Occipital lobe (tissue), 3 donors: ENCODE measurements at places on chromosomes 7 and 10.

DNA sequence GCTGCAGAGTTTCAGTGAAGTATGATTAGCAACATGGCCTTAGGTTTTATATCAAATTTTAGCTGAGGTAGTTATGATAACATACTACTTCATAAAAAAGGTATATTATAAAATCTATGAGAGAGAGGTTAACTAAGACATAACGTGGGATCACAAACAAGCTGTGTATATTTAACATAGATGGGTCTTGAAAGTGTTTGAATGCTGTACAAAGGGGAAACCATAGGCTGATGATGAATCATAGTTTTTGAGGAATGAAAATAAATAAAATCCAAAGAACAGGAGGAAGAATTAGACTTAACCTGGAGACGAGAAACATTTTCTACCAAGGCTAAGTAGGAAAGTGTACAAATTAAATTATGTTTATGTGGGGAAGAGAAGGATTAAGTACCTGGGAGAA is 119.0 kb downstream of the GNAI1 start:
- no peak for DNase-seq

- DNase-seq, result no peak
Measured at GRCh38 chr10:22315455-22316285, 518 bp upstream of the COMMD3 start.

DNA sequence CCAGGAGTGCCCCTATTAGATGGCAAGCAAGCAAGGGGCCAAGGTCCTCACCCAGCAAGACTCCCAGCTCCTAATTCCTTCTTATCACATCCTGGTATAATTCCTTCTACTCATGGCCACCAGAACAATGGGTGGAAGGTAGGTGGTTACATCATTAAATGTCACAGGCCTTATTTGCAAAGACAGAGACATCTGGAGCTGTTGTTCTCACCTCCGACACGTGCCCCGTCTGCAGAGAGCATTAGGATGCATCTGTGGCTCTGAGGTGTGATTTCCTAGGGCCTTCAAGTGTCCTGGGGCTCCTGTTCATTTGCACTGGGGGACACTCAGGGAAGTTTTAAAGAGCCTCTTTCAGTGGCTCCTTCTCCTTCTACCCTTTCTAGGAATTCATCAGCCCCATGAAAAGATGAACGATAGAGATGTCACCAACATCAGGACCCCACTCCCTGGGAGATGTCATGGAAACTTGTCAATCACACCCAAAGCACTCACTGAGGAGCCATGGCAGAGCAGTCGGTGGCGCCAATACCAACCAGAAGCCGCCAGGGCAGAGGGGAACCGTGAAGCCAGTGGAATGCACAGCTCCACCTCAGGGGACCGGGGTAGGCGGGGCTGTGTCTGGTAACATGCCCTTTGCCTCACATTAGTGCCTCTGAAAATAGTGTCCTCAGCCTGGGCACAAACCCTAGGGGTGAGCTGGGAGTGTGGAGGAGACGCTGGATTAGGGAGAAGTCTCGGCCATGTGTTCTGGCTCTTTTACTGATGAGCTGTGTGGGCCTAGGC is 2.9 kb upstream of the ATP6V0E2 start:
- no peak for DNase-seq

DNA sequence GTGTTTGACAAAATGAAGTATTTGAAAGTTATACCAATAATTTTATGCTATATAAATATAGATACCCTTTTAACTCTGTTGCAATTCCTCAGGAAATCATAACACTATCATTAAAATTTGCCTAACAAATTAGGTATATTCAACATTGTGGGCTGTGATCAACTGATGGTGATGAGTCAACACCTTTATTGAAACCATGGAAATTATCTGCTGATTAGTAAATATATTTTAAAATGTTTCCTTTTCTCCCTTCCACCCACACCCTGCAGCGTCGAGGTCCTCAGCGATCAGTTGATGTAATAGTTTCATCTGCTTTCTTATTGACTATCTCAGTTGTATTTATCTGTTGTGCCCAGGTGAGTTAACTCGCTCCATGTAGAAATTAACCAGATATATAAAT is 143.9 kb downstream of the PHTF2 start:
- DNase-seq, result no peak

GRCh38 chr7:18975689-18976280 is 141.7 kb downstream of the TWIST1 start:
- DNase-seq, result no peak

GRCh38 chr10:125153703-125154490 is 6.5 kb downstream of the CTBP2 start:
- no peak for DNase-seq

DNA sequence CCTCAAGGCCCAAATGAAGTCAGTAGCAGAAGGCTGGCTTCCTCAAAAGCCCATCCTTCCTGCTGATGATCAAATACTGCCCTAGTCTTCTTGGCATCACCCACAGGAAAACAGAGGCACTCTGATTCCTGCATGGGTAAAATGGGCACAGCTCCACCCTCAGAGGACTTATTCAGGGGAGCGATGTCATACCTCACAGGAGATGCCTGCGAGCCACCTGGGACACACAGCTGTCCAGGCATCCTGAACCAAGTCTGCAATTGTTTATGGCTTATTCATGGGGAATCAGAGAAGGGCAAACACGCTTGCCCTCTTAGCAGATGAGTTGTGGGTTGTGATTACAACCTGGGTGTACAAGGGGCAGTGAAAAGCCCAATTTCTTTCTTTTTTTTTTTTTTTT is 22.0 kb upstream of the LMTK2 start:
- no peak for DNase-seq

GRCh38 chr7:85000735-85001350 is 186.0 kb downstream of the SEMA3D start:
- no peak for DNase-seq

DNA sequence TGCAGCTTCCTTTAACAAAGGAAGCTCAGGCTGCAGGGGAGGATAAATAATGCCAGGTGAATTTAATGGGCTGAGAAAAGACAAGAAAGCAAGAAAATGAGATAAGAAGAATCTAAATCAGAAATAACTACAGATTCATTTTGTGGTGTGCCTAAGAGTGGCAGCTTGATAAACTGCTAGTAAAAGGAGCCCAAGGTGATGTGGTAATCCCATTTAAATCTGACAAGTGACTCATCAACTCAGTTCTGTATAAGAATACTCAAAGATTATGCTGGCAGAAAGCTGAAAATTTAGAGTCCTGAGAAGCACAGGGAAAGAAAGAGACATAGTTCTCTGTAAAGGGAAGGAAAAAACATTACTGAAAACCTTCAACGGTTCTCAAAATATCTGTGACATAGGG is 109.4 kb upstream of the PDE1C start:
- DNase-seq, result no peak

DNA sequence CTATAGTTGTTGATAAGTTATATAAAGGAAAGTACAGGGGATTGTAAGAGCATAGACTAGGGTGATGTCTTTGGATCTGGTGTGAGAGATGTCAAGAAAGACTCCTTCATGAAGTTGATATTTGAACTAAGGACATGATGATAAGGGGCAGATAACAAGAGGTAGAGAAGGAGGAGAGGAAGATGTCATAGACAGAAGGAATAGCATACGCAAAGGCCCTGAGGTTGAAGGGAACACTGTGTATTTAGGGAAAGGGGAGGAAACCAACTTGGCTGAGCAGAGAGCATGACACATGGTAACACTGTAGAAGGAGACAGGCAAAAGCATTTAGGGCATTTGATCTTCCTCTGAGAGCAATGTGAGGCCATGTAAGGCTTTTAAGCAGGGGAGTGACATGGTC is 170.8 kb downstream of the CHN2 start:
- DNase-seq, result no peak

DNA sequence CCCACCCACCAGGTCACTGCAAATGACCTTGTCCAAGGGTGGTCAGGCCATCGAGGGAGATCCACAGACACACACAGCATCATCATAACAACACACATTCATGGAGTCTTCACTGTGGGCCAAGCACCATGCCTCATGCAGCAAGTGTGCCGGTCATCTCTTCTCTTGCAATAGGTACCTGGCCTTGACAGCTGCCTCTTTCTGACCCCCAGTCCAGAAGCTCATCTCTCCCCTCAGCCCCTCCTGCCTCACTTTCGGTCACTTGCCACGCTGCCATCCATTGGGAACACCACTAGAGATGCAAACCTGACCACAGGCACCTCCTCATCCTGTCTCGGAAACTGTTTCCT is 75.9 kb downstream of the OAT start:
- DNase-seq, result no peak

- no peak for DNase-seq
Measured at GRCh38 chr7:142771353-142771723, 568 bp downstream of the PRSS2 start.

GRCh38 chr7:135828604-135829003 is 80.0 kb upstream of the FAM180A start:
- DNase-seq, result no peak

- DNase-seq, result no peak
Measured at GRCh38 chr7:90828601-90829000, 232.5 kb downstream of the CDK14 start.

DNA sequence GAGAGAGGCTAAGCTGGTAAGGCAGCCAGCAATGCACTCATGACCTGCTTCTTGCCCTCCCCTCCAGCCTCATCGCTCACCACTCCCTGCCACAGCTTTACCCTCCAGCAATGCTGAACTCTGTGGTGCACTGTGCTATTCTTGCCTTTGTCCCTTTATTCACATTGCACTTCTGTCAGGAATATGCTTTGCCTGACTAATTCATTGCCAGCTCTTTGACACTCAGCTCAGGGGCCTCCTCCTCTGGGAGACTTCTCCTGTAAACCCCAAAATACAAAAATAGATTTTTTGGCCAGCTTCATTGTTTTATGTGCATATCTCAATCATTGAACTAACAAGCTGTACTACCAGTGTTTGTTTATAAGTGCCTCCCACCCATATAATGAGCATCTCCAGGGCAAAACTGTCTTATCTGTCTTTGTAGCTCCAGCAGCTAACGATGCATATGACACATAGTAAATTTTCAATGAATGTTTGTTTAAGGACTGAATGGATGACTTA is 8.2 kb downstream of the CNNM1 start:
- DNase-seq, result no peak

GRCh38 chr10:44973323-44974081 is 5.1 kb downstream of the DEPP1 start:
- DNase-seq, result no peak

GRCh38 chr10:102401735-102402511 is 6.4 kb downstream of the NFKB2 start:
- no peak for DNase-seq

- no peak for DNase-seq
Measured at GRCh38 chr10:34290412-34291081, 524.5 kb downstream of the PARD3 start.

DNA sequence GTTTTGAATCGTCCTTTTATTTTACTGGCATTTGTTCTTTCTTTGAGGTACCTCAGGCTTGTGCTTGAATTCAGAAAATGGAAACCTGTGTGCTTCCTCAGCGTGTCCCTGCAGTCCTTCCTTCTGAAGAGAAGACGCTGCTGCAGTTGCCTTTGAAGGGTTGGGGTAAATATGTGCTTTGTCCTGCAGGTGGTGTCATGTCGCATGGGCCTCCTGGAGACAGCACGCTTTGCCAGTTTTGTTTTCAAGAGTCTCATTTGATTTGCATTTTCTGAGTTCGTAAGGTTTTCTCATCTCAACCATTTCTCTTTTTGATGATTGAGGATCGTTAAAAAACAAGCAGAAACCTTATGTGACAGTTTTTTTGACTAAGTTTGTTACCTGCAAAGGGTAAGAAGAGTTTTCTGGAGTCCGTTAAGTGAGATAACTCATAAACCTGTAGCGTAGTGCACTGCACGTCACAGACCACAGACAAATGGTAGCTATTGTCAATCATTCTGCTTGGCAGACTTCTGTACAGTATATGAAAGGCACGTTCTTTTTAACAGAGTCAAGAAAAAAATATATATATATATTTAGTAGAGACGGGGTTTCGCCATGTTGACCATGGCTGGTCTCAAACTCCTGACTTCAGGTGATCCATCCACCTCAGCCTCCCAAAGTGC is 57.0 kb downstream of the CDC123 start:
- DNase-seq, result no peak

DNA sequence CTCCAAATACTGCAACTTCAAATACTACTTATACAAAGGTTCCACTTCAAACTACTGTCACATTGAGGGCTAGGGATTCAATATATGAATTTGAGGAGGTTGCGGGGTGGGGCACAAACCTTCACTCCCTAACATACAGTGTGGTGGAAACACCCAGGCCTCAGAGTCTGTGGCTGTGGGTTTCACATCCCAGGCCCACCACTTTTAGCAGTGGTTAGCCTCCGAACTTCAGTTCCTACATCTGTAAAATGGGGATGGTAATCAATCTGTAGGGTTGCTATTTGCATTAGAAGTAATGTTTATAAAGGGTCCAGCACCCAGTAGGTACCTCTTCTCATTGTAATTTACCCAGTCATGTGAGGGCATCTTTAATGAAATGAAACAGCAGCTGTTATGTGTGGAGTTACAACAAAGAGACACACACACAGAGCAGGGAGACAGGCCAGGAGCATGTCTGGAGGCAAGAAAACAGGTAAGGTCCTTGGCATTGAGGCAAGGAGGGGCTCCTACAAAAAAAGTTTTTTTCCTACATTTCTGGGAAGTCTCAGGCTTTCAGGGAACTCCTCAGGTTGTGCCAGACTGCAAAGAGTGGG is 570.9 kb downstream of the LRMDA start:
- no peak for DNase-seq

DNA sequence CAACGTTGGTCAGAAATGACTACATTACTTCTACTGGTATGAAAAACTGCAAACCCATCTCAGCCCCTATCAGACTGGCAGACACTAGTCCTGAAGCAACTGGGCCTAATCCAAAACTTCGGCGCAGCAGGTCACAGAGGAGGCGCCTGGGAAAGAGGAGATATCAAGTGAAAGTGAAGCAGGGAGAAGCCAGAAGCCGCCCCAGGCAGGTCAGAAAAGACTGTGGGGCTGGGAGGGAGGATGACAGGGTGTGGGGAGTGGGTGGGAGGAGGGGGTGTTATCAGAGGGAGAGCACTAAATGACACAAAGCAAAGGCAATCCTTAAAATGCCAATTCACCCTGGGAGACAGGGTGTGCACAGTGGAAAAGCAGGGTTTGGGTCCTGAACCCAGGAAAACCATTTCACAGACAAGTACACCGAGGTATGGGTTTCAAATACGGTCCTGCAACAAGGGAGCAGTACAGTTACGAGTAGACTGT is 731 bp downstream of the CHCHD3 start:
- DNase-seq, result no peak

GRCh38 chr10:36087006-36088005 is 445.2 kb upstream of the FZD8 start:
- no peak for DNase-seq

DNA sequence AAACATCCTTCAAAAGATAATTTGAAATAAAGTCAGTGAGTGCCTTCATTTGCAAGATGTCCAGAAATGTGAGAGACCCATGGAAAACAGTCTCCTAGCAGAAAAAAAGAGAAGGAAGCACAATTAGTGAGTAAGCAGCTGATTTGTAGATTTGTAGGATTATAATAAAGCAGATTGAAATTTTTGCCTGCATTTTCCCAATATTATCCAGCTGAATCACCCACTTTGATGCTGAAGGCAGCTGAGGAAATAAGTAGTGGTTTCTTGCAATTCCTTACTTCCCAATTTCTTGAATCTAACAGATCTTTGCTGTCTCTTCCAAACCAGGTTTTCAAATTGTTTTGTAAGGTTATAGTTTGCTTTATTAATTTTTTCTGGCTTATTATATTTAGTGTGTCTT is 181.4 kb downstream of the GNAT3 start:
- no peak for DNase-seq

GRCh38 chr7:11216276-11216675 is 242.6 kb downstream of the PHF14 start:
- no peak for DNase-seq

GRCh38 chr7:85175217-85175616 is 11.6 kb downstream of the SEMA3D start:
- DNase-seq, result no peak

GRCh38 chr7:55099066-55099820 is 80.4 kb downstream of the EGFR start:
- no peak for DNase-seq
